Activated CD4-positive, alpha-beta T cell treated with anti-CD3 and anti-CD28 coated beads, Interleukin-2, amount 10 ng/mL, durations not matched to agents 7 days and 5 days (primary cell): ENCODE measurements at places on chromosomes 3 and 15. TPM values are rescaled to one million over a fixed set of nuclear protein-coding genes. Genes with fewer than 3 reads are reported as not detected.
A peak's percentile ranks its signal among the peaks of the same experiment; 100 is the strongest.

The CFAP44 gene
- total RNA-seq = 10.3 TPM

The RASGRF1 gene
- not detected for total RNA-seq

The SCN11A gene
- total RNA-seq = 0.02 TPM

The FANCI gene
- 210 TPM for total RNA-seq

The C3orf70 gene
- not detected for total RNA-seq

The PAK6 gene
- 0.35 TPM for total RNA-seq

The SPINK8 gene
- total RNA-seq = not detected

The HRG gene
- total RNA-seq = not detected

The GOLGA6L24 gene
- not detected for total RNA-seq

The MEIS2 gene
- not detected for total RNA-seq

The RBSN gene
- 22.9 TPM for total RNA-seq

The GOLGA8T gene
- total RNA-seq = not detected

DNA sequence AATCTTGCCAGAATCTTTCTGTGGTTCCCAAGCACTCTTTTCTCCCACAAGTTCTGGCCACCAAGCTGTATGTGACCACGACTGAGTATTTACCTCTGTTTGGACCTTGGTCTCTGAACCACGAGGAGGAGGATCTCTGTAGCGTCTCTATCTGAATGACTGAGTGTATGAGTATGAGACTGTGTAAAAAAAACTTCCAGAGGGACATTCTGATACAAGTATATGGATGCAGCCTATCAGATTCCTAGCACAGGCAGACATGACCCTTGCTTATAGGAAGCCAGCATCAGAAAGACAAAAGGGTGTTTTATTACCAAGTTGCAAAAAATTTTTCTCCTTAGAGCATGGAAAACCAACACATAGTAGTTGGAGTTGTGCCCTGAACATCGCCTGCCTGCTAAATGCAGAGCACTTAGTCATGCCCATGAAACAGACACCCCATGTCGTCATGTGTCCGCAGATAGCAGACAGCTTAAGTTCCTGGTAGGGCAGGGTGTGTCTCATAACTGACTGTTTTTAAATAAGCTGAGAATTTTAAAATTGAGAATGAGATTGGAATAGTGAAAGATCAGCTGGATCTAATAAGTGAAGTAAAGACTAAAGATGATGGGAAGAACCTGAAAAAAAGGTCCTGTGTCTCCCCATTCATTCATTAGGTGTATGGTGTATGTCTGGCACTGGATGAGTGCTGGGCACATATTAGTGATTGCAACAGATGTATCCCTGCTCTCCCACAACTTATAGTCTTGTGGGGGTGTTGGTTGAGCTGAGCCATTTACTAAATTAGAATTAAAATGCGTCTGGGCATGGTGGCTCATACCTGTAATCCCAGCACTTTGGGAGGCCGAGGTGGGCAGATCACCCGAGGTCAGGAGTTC is 30.9 kb downstream of the DAG1 start:
- H3K4me3 ChIP-seq = no peak overlapping the region
- H3K27me3 ChIP-seq = no peaks in the 10 kb centered on the region
- H3K4me1 ChIP-seq = peaks cover 10% of the 10 kb centered on the region

DNA sequence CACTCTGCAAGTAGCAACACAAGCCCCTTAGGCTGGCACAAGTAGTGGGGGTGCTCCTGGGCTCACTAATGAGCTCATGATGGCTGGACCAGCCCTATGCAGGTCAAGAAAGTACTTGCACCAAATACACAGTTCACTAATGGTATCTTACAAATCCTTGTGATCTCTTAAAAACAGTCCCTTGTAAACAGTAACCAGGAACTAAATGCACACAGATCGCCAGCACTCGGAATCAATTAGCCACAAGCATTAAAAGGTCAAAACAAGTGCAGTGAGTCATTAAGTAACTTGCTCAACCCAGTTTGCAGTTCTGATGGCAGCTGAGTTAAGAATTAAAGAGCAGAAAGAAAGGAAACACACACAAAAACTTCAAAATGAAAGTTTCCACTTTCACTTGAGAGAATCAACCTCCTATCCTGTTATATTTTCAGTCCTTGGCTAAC is 43.2 kb downstream of the ARHGEF3 start:
- H3K4me3 ChIP-seq = peak overlapping the region; percentile 39
- no peaks in the 10 kb centered on the region for H3K27me3 ChIP-seq
- peak overlapping the region; percentile 86 for H3K27ac ChIP-seq
- peaks cover 84% of the 10 kb centered on the region for H3K36me3 ChIP-seq
- DNase-seq = peak; percentile 43
- peaks cover 88% of the 10 kb centered on the region for H3K4me1 ChIP-seq

DNA sequence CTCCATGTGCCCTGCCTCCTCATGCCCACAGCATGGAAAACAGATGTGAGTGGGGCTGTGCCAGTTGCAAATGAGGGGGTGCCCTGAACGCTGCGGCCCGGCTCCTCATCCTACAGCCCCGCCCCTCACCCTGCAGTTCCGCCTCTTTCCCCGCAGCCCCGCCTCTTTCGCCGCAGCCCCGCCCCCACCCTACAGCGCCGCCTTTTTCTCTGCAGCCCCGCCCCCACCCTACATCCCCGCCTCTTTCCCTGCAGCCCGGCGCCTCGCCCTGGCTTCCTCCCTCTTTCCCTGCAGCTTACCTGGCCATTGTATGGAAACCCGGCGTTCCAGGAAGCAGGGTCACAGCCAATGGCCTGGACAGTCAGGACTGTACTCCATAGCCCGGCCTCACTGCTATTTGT is 284.9 kb downstream of the TLE3 start:
- H3K27me3 ChIP-seq = peaks cover 8% of the 10 kb centered on the region
- H3K4me3 ChIP-seq = no peak overlapping the region
- DNase-seq = no peak
- H3K36me3 ChIP-seq = no peaks in the 10 kb centered on the region
- H3K27ac ChIP-seq = no peak overlapping the region

GRCh38 chr3:188137051-188137450 is 16.9 kb upstream of the LPP start:
- H3K36me3 ChIP-seq = no peaks in the 10 kb centered on the region
- peaks cover 16% of the 10 kb centered on the region for H3K4me1 ChIP-seq
- no peak overlapping the region for H3K4me3 ChIP-seq
- no peak for DNase-seq
- H3K27ac ChIP-seq = no peak overlapping the region
- H3K27me3 ChIP-seq = no peaks in the 10 kb centered on the region

GRCh38 chr3:194573680-194574437 is 59.4 kb downstream of the TMEM44 start:
- no peak overlapping the region for H3K27ac ChIP-seq
- no peaks in the 10 kb centered on the region for H3K4me1 ChIP-seq
- no peak overlapping the region for H3K4me3 ChIP-seq
- DNase-seq = peak; percentile 45
- peaks cover 19% of the 10 kb centered on the region for H3K27me3 ChIP-seq

GRCh38 chr3:190505381-190506003 is 8.4 kb upstream of the IL1RAP start:
- H3K4me3 ChIP-seq = no peak overlapping the region
- peaks cover 12% of the 10 kb centered on the region for H3K27me3 ChIP-seq
- DNase-seq = no peak
- no peaks in the 10 kb centered on the region for H3K4me1 ChIP-seq
- H3K36me3 ChIP-seq = no peaks in the 10 kb centered on the region
- no peak overlapping the region for H3K27ac ChIP-seq

- no peak overlapping the region for H3K4me3 ChIP-seq
- H3K27me3 ChIP-seq = no peaks in the 10 kb centered on the region
- no peak for DNase-seq
- H3K36me3 ChIP-seq = no peaks in the 10 kb centered on the region
These were observed 326.8 kb downstream of the MFSD1 start for GRCh38 chr3:159128628-159129027.

DNA sequence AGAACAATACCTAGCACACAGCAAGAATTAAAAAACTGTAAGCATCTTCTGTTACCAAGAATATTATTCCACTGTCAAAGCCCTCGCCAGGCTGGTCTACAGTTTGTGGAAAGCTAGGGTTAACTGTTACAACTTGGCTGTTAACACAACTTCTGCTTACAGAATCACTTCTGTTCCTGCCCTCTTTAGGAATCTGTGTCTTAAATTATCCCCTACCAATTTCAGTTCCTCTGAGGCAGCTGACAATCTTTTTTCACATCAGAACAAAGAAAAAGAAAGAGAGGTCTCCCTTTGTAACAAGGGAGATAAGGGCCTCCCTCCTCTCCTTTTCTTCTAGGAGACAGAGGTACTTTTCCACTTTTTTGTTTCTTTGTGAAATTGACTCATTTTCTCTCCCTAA is 188.9 kb downstream of the FMN1 start:
- no peak overlapping the region for H3K27ac ChIP-seq
- H3K27me3 ChIP-seq = peaks cover 22% of the 10 kb centered on the region
- H3K36me3 ChIP-seq = no peaks in the 10 kb centered on the region
- no peak overlapping the region for H3K4me3 ChIP-seq

DNA sequence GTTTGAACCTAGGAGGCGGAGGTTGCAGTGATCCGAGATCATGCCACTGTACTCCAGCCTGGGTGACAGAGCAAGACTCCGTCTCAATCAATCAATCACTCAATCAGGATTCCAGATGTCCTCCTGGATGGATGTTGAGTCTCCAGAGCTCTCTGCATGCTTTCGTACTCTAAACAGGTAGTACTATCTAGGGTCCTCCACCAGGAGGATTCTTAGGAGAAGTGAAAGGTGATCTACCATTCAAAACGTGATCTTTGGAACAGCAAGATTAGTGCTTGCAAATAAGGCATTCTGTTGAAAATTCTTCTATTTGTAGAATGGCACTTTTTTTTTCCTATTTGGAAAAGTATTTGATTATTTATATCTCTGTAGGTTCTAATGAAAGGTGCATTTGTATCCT is 34.3 kb downstream of the CNOT10 start:
- no peak for DNase-seq
- no peak overlapping the region for H3K4me3 ChIP-seq
- no peaks in the 10 kb centered on the region for H3K4me1 ChIP-seq
- no peaks in the 10 kb centered on the region for H3K27me3 ChIP-seq

- H3K36me3 ChIP-seq = peaks cover 2% of the 10 kb centered on the region
- no peak for DNase-seq
- H3K27me3 ChIP-seq = no peaks in the 10 kb centered on the region
- no peak overlapping the region for H3K27ac ChIP-seq
- H3K4me1 ChIP-seq = peaks cover 24% of the 10 kb centered on the region
These were observed 30.4 kb upstream of the LIMD1 start for GRCh38 chr3:45564172-45564571.

- DNase-seq = no peak
- H3K4me3 ChIP-seq = no peak overlapping the region
- no peaks in the 10 kb centered on the region for H3K36me3 ChIP-seq
- H3K4me1 ChIP-seq = peaks cover 9% of the 10 kb centered on the region
- no peak overlapping the region for H3K27ac ChIP-seq
- no peaks in the 10 kb centered on the region for H3K27me3 ChIP-seq
These were observed 37.3 kb downstream of the FSD2 start for GRCh38 chr15:82768414-82769054.

DNA sequence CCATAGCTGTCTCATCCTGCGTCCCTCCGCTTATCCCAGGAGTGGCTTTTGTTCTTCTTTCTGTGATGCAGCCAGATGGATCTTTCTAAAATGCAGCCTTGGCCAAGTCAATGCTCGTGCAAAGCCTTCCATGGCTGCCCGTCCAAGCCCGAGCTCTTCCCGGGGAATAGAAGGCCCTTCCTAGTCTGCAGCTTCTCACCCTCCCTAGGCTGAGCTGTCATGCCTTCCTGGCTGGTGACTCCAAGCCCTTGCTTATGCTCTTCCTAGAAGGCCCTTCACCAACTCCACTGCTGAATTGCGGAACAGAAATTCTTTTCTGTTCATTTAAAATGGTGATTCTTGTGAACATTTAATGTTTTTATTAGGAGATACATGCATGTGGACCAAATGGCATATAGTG is 95.9 kb downstream of the SMAD6 start:
- no peak overlapping the region for H3K27ac ChIP-seq
- H3K4me1 ChIP-seq = no peaks in the 10 kb centered on the region
- no peak overlapping the region for H3K4me3 ChIP-seq
- no peaks in the 10 kb centered on the region for H3K36me3 ChIP-seq

DNA sequence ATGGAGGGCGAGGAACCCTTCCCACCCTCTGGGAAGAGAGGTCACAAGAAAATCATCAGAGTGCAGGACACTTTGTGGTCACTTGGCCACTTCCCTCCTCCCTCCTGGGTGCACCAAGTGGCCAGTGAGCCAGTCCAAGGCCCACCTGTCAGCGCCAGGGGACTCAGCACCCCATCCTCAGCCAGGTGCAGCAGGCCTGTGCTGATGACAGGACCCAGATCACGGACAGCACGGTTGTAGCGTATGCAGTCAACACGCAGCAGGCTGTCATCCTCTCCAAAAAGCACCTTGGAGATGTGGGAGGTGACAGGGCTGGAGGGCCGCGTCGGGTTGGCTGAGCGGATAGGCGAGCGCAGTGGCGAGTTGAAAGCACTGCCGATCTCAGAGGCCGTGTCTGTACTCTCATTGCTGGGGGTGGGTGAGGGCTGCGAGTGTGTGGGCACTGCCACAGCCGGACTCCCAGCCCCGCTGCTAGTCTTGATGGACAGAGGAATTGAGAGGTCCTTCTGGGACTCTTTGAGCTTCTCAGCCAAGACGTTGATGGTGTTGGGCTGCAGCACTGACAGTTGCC is 41.5 kb downstream of the SEMA3G start:
- H3K4me1 ChIP-seq = peaks cover 8% of the 10 kb centered on the region
- DNase-seq = no peak
- H3K27ac ChIP-seq = no peak overlapping the region

DNA sequence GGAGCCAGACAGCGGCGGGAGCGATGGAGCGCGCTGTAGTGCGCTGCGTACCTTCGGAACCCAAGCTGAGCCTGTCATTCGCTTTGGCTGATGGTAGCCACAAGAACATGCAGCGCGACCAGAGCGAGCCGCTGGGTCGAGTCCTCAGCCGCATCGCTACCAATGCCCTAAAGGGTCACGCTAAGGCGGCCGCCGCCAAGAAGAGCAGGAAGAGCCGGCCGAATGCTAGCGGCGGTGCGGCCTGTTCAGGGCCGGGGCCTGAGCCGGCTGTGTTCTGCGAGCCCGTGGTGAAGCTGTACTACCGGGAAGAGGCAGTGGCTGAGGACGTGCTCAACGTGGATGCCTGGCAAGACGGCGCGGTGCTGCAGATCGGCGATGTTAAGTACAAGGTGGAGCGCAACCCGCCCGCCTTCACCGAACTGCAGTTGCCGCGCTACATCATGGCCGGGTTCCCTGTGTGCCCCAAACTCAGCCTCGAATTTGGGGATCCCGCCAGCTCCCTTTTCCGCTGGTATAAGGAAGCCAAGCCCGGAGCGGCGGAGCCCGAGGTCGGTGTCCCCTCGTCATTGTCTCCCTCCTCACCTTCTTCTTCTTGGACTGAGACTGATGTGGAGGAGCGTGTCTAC is 498 bp downstream of the PDE12 start:
- H3K36me3 ChIP-seq = peaks cover 36% of the 10 kb centered on the region
- H3K4me3 ChIP-seq = peak overlapping the region; percentile 87
- no peaks in the 10 kb centered on the region for H3K27me3 ChIP-seq
- H3K4me1 ChIP-seq = peaks cover 44% of the 10 kb centered on the region

GRCh38 chr3:150414258-150414657 is 6.2 kb downstream of the TSC22D2 start:
- peak overlapping the region; percentile 52 for H3K4me3 ChIP-seq
- peaks cover 40% of the 10 kb centered on the region for H3K36me3 ChIP-seq

DNA sequence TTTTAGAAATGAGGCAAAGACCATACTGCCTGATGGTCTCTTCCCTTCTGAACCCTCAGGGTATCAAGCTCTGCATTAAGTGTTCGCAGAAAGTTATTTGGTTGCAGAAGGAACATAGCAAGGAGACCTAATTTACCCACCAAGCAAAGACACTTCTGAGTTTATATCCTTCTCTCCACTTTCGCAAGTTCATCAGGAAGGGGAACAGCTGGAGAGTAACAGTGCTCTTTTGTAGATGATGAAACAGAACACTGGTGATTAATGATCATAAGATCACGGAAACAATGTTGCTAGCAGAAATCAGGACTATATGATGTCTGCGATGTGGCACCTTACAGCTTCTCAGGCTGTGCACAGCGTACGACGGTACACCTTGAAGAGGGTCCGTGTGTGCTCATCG is 62.1 kb downstream of the NCEH1 start:
- no peaks in the 10 kb centered on the region for H3K4me1 ChIP-seq
- H3K36me3 ChIP-seq = no peaks in the 10 kb centered on the region
- no peak for DNase-seq
- H3K27ac ChIP-seq = no peak overlapping the region
- no peaks in the 10 kb centered on the region for H3K27me3 ChIP-seq
